ENCODE measurements at places on chromosomes 13 and 19.

DNA sequence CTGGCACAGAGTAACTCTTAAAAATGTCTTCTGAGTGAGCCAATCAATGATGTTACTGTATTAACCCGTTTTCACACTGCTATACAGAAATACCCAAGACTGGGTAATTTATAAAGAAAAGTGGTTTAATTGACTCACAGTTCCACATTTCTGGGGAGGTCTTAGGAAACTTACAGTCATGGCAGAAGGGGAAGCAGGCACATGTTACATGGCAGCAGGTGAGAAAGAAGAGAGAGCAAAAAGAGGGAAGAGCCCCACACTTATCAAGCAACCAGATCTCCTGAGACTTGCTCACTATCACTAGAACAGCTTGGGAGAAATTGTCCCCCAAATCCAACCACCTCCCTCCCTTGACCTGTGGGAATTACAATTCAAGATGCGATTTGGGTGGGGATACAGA is 97.6 kb upstream of the MIR17HG start:
- DNase-seq, result no peak

- no peak for DNase-seq
Measured at GRCh38 chr13:42924344-42924743, 67.7 kb downstream of the EPSTI1 start.

GRCh38 chr19:11400798-11401197 is 16.7 kb upstream of the EPOR start:
- no peak for DNase-seq

DNA sequence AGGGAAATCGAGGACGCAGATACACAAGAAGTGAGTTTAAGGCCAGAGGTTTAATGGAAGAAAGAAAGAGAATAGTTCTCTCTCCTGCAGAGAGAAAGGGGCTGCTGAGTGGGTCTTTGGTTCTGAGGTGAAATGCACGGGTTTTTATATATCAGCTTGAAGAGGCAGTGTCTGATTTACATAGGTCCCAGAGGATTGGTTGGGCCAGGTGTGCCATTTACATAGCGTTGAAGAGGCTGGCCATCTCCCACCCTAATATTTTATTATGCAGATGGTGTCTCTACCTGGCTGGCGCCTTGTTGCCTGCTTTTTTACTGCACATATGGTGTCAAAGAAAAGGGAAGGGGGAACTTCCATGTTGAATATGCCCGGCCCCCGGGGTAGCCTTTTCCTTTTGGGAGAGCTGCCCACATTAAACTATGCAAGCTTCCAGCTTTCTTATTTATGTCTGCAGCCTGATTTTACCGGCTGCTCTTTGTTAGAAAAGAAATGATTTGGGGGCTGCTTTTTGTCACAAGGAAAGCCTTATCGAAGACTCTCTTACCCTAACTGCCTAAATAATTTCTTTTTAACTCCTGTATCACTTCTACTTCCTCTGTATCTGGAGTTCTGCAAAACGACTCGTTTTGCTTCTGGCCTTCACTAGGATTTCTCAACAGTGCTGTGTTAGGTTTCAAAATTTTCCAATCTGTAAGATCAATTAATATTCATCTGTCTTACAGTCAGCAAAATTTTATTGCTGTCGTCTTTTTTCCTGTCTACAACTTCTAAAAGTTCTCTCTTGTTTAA is 268.5 kb downstream of the B3GLCT start:
- no peak for DNase-seq

- DNase-seq, result peak; percentile 43
Measured at GRCh38 chr19:14366529-14366928, 14.7 kb upstream of the ADGRE5 start.

Data from stimulated activated CD8-positive, alpha-beta memory T cell treated with anti-CD3 and anti-CD28 coated beads, Interleukin-15, amount 100 ng/mL, for 24 hours (primary cell).